Fibroblast of skin of right biceps (primary cell): ENCODE measurements at places on chromosomes 3 and 15.

DNA sequence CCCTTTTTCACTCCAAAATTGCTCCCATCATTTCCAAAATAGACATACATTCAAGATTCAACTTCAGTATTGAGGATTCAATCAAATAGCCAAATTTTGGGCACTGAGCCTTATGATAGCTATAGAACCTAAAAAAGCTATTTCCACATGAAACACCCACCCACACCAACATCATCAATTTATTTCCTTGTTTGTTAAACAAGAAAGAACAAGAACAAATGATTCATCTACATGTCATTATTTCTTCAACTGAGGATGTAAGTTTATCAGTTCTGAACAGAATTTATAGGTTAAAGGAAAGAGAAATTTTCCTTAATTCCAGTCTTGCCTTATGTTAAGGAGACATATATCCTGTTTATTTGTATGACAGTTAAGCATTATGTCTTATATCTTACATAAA, 32.2 kb downstream of the DPPA2 start:
- DNase-seq: no peak

- peak; percentile 69 for DNase-seq
Observed at GRCh38 chr3:132231633-132232032, 85.6 kb upstream of the ACP3 start.

- DNase-seq: no peak
Observed at GRCh38 chr15:58556541-58556940, 124.8 kb downstream of the LIPC start.

- DNase-seq: no peak
Observed at GRCh38 chr15:99432271-99433025, 133.3 kb upstream of the MEF2A start.

DNA sequence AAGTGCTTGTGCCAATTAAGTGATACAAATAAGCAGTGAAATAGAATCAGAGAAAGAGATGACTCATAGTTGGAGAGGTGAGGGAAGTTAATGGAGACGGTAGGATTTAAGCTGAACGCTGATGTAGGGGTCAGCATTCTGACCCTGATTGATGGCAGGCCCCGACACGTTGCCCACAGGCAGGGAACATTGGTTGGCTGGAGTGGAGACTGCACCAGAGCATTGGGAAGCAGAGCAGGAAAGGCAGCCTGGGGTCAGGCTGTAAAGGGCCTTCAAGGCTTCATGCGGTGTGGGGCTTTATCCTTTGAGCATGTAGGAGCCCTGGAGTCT, 68.6 kb downstream of the DCUN1D1 start:
- DNase-seq: no peak
